Colonic mucosa (tissue), 4 donors: ENCODE measurements at places on chromosomes 2 and 18. TPM values are rescaled to one million over a fixed set of nuclear protein-coding genes. Genes with fewer than 3 reads are reported as not detected.

The CPLX4 gene
- not detected for total RNA-seq

The MAP3K19 gene
- total RNA-seq: not detected

The TMEM37 gene
- 52.1 TPM for total RNA-seq

The FOXI3 gene
- not detected for total RNA-seq

The ZSWIM2 gene
- not detected for total RNA-seq

The WDCP gene
- total RNA-seq: 6.8 TPM

DNA sequence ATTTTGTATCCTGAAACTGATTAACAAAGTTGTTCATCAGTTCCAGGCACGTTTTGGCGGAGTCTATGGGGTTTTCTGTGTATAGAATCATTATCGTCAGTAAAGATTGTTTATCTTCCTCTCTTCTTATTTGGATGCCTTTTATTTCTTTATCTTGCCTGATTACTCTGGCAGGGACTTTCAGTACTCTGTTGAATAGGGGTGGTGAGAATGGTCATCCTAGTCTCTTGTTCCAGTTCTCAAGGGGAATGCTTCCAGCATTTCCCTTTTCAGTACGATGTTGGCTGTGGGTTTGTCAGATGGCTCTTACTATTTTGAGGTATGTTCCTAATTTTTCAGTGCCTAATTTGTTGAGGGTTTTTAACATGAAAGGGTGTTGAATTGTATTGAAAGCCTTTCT is 14.0 kb upstream of the SPDYA start:
- peaks cover 9% of the 10 kb centered on the region for H3K36me3 ChIP-seq
- H3K4me1 ChIP-seq: no peaks in the 10 kb centered on the region
- no peak overlapping the region for H3K27ac ChIP-seq
- DNase-seq: no peak
- no peaks in the 10 kb centered on the region for H3K27me3 ChIP-seq

GRCh38 chr2:206814498-206814897 is 49.1 kb downstream of the FASTKD2 start:
- no peak for DNase-seq
- no peak overlapping the region for H3K27ac ChIP-seq

GRCh38 chr18:70464343-70465114 is 175.7 kb downstream of the SOCS6 start:
- no peak overlapping the region for H3K27ac ChIP-seq
- H3K4me1 ChIP-seq: peaks cover 5% of the 10 kb centered on the region
- peak overlapping the region; percentile 17 for H3K4me3 ChIP-seq
- peak; percentile 81 for DNase-seq
- H3K27me3 ChIP-seq: no peaks in the 10 kb centered on the region

- H3K4me3 ChIP-seq: peak overlapping the region; percentile 100
- peaks cover 11% of the 10 kb centered on the region for H3K4me1 ChIP-seq
- no peaks in the 10 kb centered on the region for H3K27me3 ChIP-seq
- peak overlapping the region; percentile 95 for H3K27ac ChIP-seq
These were observed 558 bp downstream of the MRPS5 start for GRCh38 chr2:95121093-95121406.

DNA sequence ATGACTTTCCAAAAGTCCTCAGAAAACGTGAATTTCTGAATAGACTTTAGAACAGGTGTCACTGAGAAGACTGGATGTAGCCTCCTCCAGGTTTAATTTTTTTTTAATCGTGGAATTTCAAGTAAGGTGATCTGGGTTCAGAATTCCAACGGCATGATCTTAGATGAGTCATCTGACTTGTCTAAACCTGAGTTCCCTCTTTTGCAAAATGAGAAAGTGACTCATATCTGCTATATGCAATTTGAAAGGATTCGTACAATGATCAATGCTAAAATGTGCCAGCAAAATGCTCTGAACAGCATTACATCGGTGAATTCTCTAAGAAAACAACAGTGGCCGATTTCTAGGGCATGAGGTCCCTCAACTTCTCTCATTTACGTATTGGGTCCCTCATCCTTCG is 69.1 kb upstream of the ZNF516 start:
- H3K36me3 ChIP-seq: no peaks in the 10 kb centered on the region
- DNase-seq: no peak
- no peak overlapping the region for H3K4me3 ChIP-seq

GRCh38 chr18:58316396-58317342 is 272.6 kb downstream of the NEDD4L start:
- H3K36me3 ChIP-seq: no peaks in the 10 kb centered on the region
- peaks cover 20% of the 10 kb centered on the region for H3K4me1 ChIP-seq
- no peak overlapping the region for H3K4me3 ChIP-seq
- H3K27me3 ChIP-seq: no peaks in the 10 kb centered on the region
- DNase-seq: no peak

DNA sequence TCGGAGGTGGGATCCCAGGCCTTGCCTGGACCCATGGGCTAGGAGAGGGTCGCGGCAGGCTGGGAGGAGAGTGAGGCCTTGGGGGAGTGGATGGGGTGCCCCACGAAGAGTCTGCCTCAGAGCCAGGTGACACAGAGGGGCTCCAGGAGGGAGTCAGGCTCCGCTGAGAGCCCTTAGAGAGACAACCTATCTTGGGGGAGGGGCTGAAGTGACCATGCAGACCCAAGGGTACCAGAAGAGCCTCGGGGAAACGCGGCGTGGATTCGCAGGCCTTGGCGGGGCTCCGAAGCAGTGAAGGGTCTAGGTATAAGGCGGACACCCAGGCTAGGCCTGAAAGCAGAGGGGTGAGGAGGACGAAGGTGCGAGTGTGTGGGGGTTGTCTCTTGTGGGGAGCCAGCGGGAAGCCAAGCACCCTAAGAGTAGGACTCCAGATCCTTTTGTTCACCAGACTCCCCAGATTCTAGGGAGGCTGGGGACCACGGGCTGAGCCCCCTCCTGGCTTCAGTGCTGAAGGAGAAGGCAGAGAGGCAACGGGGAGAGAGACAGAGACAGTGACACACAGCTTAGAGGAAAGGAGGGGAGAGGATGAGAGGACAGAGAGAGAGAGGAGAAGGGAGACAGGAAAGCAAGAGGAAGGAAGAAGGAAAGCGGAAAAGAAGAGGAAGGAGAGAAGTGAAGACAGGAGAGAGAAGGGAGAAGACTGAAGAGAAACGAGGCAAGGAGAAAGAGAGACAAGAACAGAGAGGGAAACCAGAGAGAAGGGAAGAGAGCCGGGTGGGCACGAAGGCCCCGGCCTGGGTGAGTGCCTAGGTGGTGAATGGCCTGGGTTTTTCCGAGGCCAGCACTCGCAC is 1.1 kb upstream of the HOXD11 start:
- no peaks in the 10 kb centered on the region for H3K36me3 ChIP-seq
- peaks cover 3% of the 10 kb centered on the region for H3K4me1 ChIP-seq
- DNase-seq: no peak
- peak overlapping the region; percentile 62 for H3K27ac ChIP-seq

- no peak overlapping the region for H3K4me3 ChIP-seq
- no peaks in the 10 kb centered on the region for H3K27me3 ChIP-seq
- H3K27ac ChIP-seq: no peak overlapping the region
- H3K4me1 ChIP-seq: no peaks in the 10 kb centered on the region
- no peaks in the 10 kb centered on the region for H3K36me3 ChIP-seq
These were observed 54.8 kb downstream of the DNMT3A start for GRCh38 chr2:25286723-25287483.

DNA sequence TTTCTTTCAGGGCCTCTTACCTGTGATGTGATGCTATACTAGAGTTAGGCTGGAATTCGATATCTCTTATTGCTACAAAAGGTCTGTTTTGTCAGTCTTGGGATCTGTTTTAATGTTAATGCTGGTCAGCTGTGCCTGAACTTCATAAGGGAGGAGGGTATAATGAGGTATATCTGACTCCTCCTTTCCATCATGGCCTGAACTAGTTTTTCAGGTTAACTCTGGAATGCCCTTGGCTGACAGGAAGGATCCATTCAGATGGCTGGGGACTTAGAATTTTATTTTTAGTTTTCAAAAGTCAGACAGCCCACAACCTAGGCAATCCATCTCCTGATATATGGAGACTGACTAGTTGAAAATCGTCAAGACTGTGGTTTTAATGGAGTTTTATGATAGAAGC is 35.9 kb upstream of the TBC1D8 start:
- no peaks in the 10 kb centered on the region for H3K36me3 ChIP-seq
- no peaks in the 10 kb centered on the region for H3K4me1 ChIP-seq
- no peak for DNase-seq
- no peaks in the 10 kb centered on the region for H3K27me3 ChIP-seq
- H3K27ac ChIP-seq: no peak overlapping the region

DNA sequence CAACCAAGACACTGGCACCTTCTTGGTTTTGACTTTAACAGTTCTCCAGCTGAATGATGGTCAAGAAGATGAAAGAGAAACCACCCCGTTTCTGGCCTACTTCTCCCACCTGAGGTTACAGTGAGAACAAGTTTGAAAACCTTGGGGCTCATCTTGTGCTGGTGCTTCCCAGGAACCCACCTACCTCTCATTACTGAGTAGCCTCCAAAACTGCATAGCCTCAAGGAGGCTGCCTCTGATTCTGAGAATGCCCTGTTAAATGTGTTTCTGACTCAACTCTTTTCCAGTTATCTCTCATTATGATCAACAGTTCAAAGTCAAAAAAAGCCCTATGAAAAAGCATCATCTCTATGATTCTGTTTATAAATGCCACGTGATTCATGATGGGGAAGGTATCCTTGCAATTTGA is 121.9 kb downstream of the CACNB4 start:
- H3K4me1 ChIP-seq: no peaks in the 10 kb centered on the region
- H3K27me3 ChIP-seq: no peaks in the 10 kb centered on the region
- H3K4me3 ChIP-seq: no peak overlapping the region
- no peak for DNase-seq
- H3K36me3 ChIP-seq: no peaks in the 10 kb centered on the region

DNA sequence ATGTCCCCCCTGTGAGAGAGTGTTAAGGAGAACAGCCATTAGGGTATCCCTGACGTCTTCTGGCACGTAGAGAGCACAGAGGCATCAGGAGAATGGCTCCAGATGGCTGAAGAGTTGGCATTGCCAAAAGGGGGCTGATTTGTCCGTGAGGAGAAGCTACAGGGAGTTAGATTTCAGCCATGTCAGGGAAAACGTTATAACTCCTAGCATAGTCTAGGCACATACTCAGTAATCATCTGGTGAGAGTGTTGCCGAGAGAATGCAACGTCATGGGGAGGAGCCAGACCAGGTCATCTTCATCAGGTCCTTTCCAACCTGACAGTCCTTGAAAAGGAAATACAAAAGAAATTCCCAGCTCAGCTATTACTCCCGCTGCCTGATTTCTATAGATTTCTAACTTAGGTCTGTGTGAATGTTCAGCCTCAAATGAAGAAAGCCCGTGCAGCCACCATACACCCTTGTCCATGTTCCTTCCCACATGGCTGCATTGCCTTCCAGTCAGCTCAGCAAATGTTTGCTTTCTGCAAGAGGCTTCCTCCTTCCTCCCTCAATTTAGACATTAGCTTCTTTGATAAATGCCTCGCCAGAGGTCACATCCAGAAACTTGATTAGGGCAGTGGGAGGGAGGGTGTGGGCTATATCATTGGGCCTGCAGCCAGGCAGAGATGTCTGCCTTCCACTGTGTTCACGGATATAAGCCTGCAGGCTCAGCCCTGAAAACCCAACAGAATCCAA is 93.0 kb downstream of the STPG4 start:
- H3K27ac ChIP-seq: no peak overlapping the region
- H3K4me3 ChIP-seq: no peak overlapping the region
- no peaks in the 10 kb centered on the region for H3K27me3 ChIP-seq
- peaks cover 6% of the 10 kb centered on the region for H3K4me1 ChIP-seq
- H3K36me3 ChIP-seq: no peaks in the 10 kb centered on the region

- H3K36me3 ChIP-seq: no peaks in the 10 kb centered on the region
- no peak overlapping the region for H3K27ac ChIP-seq
- no peaks in the 10 kb centered on the region for H3K27me3 ChIP-seq
- H3K4me3 ChIP-seq: no peak overlapping the region
- H3K4me1 ChIP-seq: peaks cover 4% of the 10 kb centered on the region
These were observed 94.4 kb downstream of the DYSF start for GRCh38 chr2:71547616-71548285.

DNA sequence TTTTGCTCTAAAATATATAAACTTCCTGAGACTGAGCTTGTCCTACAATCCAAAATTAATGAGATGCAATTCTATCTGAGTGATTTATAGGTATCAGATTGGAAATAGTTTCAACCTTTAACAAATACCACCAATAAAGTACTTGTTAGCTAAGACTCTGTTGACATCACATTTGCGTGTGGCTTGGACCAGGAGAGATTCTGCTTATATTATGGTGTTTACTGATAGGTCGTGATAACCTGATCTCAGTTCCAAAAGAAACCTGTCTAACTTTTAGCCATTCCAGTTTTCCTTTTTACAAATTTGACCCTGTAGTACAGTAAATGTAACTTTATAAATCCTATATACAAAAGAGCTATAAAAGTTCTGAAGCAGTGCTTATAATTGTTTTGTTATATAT is 78.4 kb upstream of the ABCA12 start:
- DNase-seq: no peak
- H3K4me1 ChIP-seq: no peaks in the 10 kb centered on the region
- H3K36me3 ChIP-seq: no peaks in the 10 kb centered on the region
- no peak overlapping the region for H3K4me3 ChIP-seq
- H3K27ac ChIP-seq: no peak overlapping the region
- H3K27me3 ChIP-seq: no peaks in the 10 kb centered on the region

DNA sequence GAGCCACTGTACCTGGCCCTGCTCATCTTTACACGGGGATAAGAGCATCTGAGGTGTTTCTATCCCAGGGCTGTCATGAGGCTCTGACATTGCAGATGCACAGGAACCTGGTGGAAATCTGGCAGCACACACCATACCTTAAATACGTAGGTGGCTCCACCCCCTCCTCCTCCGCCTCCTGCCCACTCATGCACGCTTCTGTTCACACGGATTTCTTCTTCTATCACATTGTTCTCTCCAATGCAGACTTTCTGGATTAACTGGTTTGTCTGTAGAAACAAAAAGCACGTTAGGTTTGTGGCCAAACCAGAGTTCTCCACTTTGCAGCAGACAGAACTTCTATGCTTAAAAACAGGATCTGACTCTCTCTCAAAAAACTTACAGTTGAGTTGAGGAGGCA is 118.2 kb downstream of the CLIP4 start:
- no peak overlapping the region for H3K27ac ChIP-seq
- no peaks in the 10 kb centered on the region for H3K27me3 ChIP-seq
- no peak overlapping the region for H3K4me3 ChIP-seq

- no peak overlapping the region for H3K27ac ChIP-seq
- no peak overlapping the region for H3K4me3 ChIP-seq
- no peaks in the 10 kb centered on the region for H3K36me3 ChIP-seq
- H3K4me1 ChIP-seq: no peaks in the 10 kb centered on the region
- no peak for DNase-seq
These were observed 16.8 kb upstream of the CLASP1 start for GRCh38 chr2:121666042-121666441.

DNA sequence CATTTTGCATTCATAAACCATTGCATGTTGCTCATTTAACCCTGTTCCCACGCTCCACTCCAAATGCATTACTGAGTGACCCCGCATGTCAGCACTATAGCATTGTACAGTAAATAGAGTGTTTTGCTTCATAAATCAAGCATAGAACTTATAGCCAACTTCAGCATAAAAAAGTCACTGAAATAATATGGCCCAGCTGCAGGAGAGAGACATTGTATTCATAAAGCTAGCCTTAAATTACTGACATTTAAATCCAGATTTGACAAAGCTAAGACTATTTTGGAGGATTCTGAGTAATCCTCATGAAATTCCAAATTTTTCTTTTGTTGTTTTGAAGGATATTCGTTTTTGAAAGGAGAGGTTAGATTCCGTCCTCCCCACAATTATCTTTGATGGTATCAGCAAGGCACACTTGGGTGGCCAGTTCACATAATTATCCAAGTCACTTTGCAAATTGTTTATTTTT is 320.9 kb upstream of the TCF4 start:
- no peaks in the 10 kb centered on the region for H3K4me1 ChIP-seq
- H3K27ac ChIP-seq: no peak overlapping the region
- H3K4me3 ChIP-seq: no peak overlapping the region
- no peaks in the 10 kb centered on the region for H3K36me3 ChIP-seq
- no peaks in the 10 kb centered on the region for H3K27me3 ChIP-seq
- DNase-seq: no peak
